T-helper 22 cell (primary cell): ENCODE measurements at places on chromosomes 2 and 18.

GRCh38 chr2:232418466-232419244 is 12.0 kb downstream of the ALPG start:
- no peak for DNase-seq

GRCh38 chr2:241507430-241508239 is 749 bp downstream of the STK25 start:
- no peak for DNase-seq

DNA sequence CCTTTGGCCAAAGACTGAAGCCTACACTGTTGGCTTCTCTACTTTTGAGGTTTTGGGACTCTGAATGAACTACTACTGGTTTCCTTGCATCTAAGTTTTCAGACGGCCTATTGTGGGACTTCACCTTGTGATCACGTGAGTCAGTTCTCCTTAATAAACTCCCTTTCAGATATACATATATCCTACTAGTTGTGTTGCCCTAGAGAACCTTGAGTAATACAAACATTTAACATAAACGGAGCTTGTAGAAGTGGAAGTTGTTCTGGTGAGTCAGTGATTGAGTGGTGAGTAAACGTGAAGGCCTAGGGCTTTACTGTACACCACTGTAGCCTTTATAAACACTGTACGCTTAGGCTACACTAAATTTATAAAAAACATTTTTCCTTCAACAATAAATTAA is 107.2 kb upstream of the CDH2 start:
- DNase-seq = no peak

DNA sequence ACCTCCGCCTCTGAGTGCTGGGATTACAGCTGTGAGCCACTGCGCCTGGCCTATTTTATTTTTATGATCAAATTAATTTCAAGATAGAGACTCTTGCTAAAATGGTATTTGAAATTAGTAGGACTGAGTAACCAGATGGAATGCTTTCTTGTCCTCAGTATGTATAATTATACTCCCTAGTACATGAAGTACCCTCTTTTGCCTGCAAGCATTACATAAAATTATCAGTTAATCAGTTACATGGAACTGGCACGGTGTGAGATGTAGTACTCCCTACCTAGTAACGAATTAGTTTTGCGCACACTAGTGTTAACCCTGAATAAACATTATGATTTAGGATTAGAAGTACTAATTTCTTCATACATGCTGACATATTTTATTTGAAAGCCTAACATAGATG is 41.6 kb downstream of the RBBP8 start:
- no peak for DNase-seq

GRCh38 chr2:138689705-138690104 is 90.5 kb downstream of the NXPH2 start:
- no peak for DNase-seq

- no peak for DNase-seq
Observed at GRCh38 chr2:3637692-3638455, 20.1 kb upstream of the ALLC start.

- no peak for DNase-seq
Observed at GRCh38 chr2:197668296-197668695, 7.1 kb downstream of the RFTN2 start.

DNA sequence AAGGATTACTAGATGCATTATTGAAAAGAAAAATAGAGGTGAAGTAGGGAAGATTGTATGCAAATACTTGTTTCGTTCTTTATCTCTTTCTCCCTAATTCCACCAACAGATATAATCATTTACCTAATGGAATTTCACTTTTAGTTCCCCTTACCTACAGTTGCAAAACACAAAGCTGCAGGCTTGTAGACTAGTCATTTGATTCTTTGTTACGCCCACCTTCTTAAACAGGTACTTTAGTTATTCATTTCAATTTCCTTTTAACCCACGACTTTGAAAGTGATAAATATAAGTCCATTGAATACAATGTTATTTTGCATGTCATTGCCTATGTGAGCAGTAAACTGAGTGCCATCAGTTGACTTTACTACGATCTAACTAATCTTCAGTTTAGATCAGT is 3.9 kb upstream of the HRH4 start:
- no peak for DNase-seq

- no peak for DNase-seq
Observed at GRCh38 chr2:36779462-36779861, 83.0 kb downstream of the VIT start.

GRCh38 chr2:28117104-28117596 is 226.6 kb downstream of the BABAM2 start:
- no peak for DNase-seq

DNA sequence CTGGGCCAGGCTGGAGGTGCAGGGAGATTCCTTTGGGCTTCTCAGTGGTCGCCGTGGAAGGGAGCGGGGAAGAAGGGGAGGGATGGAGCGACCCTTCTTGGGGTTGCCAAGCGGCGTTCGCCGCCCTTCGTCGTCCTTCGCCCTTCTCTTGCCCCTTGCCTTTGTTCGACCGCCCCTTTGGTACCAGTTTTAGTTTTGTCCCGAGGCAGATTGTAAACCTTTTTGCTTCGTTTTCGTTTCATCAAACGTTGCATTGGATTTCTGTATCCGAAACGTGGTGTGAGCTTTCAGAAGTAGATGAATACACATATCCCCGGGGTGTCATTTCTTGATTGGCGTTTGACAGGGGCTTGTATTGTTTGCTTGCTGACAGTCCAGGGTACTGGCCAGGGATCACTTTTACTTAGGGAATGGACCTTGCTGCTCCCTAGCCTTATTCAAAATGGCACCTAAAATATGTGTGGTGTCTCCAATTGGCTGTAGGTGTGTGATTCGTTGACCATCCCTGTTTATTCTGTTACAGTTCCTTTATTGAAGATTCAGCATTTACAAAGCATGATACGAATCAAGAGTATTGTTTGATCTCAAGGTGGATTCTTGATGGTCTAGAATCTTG is 788 bp downstream of the USP14 start:
- no peak for DNase-seq

DNA sequence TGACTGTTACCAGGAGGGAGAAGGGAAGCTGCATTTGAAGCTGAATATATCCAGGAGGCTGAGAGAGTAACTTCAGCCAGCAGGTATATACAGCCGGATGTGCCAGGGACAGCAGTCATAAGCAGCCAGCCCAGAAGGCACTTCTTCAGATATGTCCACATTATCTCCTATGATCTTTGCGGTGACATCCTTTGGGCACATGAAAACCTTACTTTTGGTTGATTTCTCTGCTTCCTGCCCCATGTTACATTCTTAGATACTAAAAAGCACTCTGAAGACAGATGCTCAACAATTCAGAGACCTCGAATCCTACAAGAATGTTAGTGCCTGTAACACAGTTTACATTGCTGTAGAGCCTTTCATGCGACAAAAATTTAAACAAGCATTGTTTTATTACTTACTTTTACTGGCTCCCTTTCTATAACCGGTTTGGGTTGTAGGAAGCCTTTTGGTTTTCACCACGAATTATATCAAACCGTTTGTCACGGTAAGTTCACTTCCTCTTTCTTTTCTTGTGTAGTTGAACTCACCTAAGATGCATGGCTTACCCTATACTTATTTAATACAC is 50.3 kb upstream of the TLK1 start:
- DNase-seq = peak; percentile 16
